ENCODE measurements at places on chromosomes 4 and X. TPM values are rescaled to one million over a fixed set of nuclear protein-coding genes. Genes with fewer than 3 reads are reported as not detected.

DNA sequence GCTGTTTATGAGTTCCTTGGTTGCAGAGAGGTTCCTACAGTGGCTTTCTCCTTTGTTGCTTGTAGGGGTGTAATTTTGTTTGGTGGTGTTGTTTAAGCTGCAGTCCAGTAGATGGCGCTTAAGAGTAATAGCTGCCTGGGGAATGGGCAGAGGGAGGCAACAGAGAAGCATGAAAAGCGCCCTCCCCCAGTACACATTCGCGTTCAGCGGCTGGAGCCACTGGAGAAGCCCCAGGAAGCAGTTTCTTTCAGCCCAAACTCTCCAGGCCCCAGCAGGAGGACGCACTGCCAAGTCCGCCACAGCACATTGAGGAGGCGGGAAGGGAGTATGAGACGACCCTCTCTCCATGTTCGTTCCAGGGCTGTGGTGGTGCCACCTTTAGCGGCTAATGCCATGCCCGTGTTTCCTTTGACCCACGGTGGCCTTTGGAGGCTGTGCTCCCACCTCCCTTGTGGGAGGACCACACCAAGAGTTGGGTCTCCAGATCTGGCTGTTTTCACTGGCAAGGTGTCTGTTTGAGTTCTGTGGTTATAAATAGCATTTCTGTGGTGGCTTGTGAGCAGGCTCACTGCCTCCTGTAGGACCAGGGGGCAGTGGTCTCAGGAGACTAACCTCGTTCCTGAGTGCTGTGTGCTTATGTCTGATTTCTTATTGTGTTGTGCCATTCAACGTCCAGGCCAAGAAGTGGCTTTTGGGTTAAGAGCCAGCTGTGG is 252.3 kb downstream of the ARHGAP10 start:
- DNase-seq, result no peak

- no peak for DNase-seq
Observed at GRCh38 chr4:142440093-142440492, 406.0 kb downstream of the INPP4B start.

Gene GPAT3
- 39.6 TPM for total RNA-seq

Gene SPP1
- 5.6 TPM for total RNA-seq
